Muscle of arm (tissue), 14 donors: ENCODE measurements at places on chromosomes 1 and 21.

GRCh38 chr1:62210960-62211359, 16.3 kb downstream of the L1TD1 start:
- DNase-seq: no peak

DNA sequence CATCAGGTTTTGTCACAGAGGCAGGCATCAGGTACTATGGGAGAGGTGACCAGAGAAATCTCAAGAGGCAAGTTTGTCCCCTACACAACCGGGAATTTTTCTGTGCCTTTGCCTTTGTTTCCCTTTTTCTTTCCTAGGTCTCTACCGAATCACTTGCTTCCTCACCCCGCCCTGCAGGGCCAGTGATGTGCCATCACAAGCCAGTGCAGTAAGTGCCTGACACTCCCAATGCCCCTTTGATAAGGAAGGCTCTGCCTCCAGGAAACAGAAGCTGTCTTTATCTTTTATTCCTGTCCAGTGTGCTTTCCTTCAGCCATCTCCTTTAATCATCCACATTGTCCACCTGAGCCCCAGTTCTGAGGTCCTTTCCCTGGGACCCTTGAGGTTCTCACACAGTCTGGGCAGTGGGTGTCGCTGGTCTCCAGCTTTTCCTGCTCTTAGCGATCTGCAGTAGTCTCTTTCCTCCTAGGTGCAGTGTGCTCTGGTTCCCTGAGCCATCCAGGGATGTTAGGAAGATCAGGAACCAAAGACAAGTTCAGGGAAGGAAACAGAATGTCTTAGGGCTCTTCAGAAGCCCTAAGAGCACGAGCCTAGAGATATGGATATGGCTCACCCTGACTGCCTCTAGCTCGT, 36.6 kb downstream of the GJA5 start:
- no peak for DNase-seq

DNA sequence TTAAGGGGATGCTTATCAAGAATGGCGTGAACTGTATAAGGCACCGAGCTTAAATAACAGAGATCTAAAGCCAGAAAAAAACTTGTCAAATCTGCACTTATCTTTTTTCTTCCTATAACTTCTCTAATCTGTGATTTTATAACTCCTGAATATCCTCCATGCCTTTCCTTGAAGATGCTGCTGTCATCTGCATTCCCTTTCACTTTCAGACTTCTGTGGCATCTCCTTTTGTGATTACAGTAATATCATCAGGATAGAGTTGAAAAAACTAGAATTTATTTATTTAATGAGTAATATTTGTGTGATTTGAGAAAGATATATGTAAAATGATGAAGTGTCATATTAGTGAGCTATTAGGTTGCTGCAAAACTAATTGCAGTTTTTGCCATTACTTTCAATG, 357.8 kb upstream of the PTBP2 start:
- no peak for DNase-seq

DNA sequence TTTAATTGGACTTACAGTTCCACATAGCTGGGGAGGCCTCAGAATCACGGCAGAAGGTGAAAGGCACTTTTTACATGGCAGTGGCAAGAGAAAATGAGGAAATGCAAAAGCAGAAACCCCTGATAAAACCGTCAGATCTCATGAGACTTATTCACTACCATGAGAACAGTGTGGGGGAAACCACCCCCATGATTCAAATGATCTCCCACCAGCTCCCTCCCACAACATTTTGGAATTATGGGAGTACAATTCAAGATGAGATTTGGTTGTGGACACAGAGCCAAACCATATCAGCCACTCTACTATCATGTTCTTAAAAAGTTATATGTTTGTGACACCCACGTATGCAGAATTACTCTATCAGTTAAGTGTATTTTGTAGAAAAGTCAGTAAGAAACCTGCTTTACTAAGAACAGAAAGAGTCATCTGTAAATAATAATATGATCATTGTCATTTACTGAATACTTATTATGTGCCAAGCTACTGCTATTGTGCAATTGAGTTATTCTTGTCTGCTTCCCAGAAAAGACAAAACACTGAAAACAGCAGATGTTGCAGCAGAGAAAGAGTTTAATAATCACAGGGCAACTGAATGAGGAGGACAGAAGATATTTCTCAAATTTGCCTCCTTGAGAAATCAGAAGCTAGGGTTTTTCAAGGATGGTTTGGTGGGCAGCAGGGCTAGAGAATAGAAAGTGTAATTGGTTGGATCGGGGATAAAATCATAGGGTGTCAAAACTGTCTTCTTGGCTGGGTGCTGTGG, 207.7 kb upstream of the FGGY start:
- DNase-seq: no peak

GRCh38 chr1:2363847-2364513, 27.4 kb downstream of the MORN1 start:
- no peak for DNase-seq

DNA sequence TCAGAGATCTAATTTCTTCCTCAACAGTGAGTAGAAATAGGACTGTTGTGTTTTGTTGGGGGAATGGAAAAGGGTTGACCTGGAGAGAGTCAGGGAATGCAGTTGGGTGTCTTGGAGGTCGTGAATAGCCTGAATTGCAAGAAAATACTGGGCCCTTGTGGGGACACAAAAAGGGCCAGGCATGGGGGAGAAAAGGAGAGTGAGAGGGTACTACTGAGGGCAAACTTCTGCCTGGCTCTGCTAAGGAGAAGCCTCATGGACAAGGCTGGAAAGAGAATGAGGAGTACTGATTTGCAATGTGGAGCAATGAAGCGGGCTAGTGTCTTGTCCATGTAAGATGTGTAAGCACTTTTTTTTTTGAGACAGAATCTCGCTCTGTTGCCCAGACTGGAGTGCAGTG, 96.2 kb upstream of the IRF2BP2 start:
- DNase-seq: no peak

DNA sequence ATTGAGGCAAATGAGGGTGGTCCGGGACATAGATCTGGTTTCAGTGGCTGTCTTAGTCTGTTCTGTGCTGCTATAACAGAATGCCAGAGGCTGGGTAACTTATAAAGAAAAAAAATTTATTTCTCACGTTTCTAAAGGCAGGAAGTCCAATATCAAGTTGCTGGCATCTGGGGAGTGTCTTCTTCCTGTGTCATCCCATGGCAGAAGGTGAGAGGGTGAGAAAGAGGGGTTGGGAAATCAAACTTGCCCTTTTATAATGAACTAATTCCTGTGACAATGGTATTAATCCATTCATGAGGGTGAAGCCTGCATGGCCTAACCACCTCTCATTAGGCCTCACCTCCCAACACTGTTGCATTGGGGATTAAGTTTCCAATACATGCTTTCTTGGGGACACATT, 3.7 kb upstream of the FGGY start:
- no peak for DNase-seq

DNA sequence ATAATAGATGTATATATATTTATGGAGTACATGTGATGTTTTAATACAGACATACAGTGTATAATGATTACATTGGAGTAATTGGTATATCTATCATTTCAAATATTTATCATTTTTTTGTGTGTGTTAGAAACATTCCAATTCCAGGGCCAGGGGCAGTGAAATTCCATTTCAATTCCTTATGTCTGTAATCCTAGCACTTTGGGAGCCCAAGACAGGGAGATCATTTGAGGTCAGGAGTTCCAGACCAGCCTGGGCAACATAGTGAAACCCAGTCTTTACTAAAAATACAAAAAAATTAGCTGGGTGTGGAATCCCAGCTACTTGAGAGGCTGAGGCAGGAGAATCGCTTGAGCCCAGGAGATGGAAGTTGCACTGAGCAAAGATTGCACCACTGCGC, 30.4 kb upstream of the PDC start:
- DNase-seq: no peak

DNA sequence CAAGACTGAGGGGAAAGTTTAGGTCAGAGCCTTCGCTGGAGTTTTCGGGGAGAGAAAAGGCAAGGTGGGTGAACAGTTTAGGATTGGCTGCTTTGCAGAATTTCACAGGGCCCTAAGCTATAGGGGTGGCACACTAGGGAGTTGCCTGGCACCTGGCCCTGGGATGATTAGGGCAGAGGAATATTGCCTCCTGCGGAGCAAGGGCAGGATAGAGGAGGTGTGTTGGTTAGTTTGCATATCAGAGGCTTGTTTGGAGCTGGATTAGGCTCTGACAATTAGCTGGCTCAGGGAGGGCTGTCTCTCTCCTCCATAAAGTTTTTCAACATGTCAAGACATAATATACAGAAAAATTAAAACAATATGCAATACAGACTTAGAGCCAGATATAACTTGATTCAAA, 436.4 kb downstream of the DISC1 start:
- no peak for DNase-seq

GRCh38 chr1:25197235-25197975, 34.9 kb downstream of the SYF2 start:
- no peak for DNase-seq

- no peak for DNase-seq
Observed at GRCh38 chr1:100995198-100995988, 30.2 kb downstream of the DPH5 start.

DNA sequence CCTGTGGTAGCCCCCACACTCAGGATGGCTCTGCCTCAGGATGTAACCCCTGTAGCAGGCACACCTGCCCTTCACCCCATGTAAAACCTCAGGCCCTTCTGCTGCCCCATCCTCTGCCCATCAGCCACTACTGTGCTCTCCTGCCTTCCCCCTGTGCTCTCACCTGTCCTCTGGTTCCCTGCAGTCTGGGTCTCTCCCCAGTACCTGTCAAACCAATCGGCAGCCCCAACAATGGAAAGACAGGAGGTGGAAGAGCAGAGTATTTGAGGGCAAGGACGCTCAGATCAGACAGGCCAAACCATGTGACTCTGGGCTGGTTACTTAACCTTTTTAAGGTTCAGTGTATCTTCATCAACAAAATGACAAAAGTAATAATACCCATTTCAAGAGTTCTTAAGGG, 30.9 kb downstream of the SMIM12 start:
- DNase-seq: no peak

DNA sequence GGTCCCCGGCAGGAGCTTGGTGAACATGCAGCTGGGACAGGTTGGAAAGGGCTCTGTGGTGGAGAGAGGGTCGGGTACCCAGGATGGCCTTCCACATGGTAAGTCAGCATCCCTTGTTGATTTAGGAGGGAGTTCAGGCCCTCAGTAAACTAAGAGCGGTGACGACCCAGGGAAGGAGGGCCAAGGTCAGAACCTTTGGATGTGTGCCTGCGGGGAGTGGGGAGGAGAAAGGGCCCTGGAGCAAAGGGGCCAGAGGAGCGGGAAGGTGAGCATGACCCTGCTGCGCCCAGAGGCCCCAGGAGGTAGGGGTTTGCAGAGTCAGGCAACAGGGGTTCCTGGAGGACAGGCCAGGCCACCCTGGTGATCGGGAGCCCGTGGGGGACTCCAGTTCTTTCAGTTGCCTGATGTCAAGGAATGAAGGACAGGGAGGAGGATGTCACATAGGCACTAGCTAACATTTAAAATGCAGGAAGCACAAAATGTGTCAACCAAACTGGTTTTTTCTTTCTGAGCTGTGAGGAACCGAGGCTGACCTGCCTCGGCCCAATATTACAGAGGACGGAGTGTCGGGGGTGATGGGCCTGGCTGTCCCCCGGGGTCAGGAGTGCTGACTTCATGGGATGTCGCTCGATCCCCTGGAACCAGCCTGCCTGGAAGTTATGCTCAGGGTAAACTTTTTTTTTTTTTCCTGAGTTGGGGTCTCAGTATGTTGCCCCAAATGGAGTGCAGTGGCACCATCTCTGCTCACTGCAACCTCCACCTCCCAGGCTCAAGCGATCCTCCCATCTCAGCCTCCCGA, 117.4 kb upstream of the SLC45A1 start:
- DNase-seq: no peak

GRCh38 chr1:9121496-9122409, 7.1 kb downstream of the GPR157 start:
- DNase-seq: no peak

GRCh38 chr1:204384636-204385352, 25.1 kb upstream of the PLEKHA6 start:
- no peak for DNase-seq

GRCh38 chr1:235907187-235907896, 40.6 kb upstream of the LYST start:
- no peak for DNase-seq

DNA sequence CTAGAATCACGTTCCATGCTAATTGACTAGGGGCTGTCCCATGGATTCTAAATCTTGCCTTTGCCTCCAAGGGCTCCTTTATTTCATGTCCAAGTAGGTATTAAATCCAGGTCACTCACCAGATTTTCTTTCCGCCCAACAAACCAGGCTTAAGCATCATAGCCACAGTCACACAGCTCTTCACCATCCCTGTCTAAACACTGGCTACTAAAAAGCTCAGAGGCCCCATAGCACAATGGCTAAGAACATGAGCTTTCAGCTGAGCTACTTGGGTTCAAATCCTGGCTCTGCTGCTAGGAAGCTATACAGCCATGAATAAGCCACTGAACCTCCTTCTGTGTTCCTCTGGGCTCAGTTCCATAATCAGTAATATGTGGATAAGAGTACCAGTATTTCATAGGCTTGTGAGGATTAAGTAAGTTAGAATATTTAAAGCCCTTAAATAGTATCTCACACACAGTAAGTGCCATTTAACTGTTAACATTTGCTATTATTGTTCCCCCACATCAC, 277.2 kb upstream of the GJB5 start:
- DNase-seq: no peak

- no peak for DNase-seq
Observed at GRCh38 chr1:212254853-212255363, 30.3 kb upstream of the PPP2R5A start.

DNA sequence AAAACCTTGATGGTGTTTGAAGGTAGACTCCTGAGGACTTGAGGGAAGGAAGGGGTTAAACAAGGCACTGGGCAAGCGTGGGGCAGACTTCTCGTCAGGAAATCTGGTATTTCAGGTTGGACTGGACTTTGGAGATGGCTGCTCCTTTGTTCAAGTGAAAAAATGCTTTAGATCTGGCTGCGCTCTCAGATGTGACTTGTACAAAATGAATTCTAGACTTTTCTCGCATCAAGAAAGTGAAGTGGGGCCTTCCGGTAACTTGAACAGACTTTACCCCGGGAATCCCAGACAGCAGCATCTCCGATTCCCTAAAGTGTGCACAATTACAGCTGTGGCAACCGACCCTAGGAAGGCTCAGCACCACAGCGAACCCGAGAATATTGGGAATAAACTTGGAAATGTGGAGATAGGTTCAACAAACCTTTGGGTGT, 44.3 kb upstream of the ERRFI1 start:
- no peak for DNase-seq

- DNase-seq: no peak
Observed at GRCh38 chr1:31936278-31936980, 1.7 kb downstream of the PTP4A2 start.

GRCh38 chr21:35525443-35525842, 476.3 kb upstream of the RUNX1 start:
- no peak for DNase-seq

- DNase-seq: no peak
Observed at GRCh38 chr1:164769486-164770130, 210.6 kb downstream of the PBX1 start.

- peak; percentile 92 for DNase-seq
Observed at GRCh38 chr21:27700974-27701614, 734.2 kb upstream of the ADAMTS5 start.
